ENCODE measurements at places on chromosomes 5 and 9.

DNA sequence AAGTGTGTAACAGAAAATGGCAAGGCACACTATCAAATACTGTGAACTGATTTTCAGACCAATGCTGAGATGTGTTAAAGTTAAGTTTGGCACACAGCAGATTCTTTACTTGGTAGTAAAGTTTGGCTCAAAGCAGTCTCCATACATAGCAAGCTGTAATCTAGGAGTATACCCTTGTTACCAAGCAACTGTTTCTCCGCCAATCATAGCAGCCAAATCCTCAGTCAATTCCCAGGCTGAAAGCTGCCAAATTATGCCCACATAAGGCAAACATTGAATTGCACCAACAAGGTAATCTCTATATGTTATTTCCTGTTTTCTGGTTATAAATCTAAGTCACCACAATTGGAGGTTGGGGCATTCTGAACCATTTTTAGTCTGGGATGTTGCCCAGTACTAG is 345.7 kb downstream of the DEPDC1B start:
- DNase-seq = no peak

- DNase-seq = no peak
These were observed 23.2 kb upstream of the PRRC2B start for GRCh38 chr9:131370638-131371037.

DNA sequence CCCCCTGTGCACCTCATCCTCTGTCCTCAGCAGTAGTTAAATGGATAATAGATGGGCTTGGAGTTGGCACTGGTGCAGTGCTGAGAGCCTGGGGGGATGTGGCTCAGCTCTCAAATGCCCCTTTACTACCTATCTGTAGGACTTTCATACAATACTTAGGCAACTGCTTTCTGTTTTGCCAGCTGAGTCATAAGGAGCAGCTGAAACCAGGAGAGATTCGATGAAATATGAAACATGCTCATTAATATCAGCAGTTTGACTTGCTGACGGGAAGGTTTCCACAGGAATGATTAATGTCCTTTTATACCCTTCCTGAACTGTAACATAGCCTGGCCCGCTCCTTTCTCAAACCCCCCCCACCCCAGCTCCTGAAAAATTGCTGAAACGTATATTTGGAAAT is 142.6 kb downstream of the SAXO1 start:
- DNase-seq = no peak

DNA sequence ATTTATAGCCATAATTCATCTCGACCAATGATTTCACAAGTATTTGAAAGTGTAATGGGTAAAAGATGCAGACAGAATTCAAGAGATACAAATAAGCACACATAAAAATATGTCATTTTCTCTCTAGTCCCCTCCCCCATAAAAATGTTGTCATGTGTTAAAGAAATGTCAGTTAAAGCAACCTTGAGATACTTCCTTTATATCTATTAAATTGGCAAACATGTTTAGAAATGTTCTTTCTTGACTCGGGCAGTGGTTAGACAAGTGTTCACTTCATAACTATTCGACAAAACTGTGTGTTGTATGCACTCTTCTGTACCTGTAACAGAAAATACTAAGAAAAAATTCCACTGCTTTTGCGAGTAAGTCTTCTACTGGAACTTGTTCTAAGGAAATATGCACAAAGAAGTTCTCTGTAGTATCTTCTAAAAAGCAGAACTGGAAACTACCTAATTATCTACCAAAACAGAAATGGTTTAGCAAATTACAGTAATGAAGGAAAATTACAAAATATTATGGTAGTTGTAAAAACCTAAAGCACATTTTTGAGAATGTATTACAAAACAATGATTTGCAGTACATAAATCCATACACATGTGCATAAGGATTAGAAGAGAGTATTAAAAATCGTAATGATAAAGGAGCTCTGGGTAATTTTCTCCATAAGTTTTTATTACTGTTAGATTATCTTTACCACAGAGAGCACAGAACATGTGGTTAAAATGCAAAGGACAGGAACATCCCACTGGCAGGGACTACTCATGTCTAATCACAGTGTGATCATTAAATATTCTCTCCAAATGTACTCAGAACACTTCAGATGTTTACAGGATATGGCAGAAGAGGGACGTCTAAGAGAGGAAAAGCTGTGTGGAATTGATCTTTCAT is 35.9 kb downstream of the FBXW2 start:
- no peak for DNase-seq

DNA sequence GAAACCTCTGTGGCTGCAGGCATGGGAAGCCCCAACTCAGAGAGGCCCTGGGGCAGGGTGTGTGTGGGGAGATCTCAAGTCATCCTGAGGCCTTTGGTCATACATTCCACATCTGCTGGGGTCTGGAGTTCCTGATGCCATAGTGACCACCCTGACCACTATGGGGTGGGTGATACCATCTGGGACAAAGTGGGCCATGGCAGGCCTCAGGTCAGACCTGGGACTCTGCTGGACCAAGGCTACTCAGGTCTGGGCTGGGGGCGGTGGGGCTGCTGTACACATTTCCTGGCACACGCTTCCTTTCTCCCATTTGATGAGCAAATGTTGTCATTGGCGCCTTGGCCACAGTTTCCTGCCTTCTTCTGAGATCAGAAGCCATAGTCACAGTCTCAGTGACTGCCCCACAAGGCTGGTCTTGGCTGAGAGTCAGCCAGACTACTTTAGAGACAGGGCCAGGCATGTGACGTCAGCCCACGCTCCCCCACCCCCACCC is 15.1 kb upstream of the ACSL6 start:
- no peak for DNase-seq
